ENCODE measurements at places on chromosomes 5 and 9.

GRCh38 chr5:142971303-142972013 lies 201.3 kb downstream of the ARHGAP26 start:
- DNase-seq, result no peak

DNA sequence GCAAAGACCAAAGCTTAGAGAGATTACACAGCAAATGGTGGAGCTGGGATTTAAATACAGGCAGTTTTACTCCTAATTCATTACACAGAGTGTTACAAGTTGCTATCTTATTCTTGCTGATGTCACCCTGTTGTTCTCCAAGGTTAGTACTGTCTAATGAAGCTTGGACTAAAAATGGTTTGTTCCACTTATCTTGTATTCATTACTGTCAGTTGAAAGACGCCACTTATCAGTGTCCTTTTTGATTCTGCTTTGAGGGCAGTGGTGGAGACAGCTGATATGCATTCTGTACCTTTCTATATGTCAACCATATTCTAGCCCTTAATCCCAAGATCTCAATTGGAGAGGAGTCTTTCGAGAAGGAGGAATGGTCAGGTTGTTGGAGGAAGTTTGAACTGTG lies 14.0 kb upstream of the DENND4C start:
- DNase-seq, result no peak

DNA sequence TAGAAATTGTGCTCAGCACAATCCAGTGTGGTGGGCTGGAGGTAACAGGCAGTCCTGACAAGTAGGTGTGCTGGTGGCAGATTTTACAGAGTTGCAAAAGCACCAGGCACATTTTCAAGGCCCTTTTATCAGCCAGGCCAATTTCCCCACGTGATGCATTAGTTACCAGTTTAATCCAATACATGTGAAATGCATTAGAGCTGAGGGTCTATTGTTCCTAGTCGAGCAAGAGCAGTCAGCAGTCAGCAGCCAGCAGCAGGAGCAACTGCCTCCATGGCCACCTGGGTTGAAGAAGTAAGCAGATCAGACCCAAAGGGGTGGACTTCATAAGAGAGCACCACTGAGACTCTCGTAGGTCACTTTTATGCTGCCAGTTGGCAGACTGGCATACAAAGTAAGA lies 76.7 kb downstream of the EPB41L4A start:
- no peak for DNase-seq

DNA sequence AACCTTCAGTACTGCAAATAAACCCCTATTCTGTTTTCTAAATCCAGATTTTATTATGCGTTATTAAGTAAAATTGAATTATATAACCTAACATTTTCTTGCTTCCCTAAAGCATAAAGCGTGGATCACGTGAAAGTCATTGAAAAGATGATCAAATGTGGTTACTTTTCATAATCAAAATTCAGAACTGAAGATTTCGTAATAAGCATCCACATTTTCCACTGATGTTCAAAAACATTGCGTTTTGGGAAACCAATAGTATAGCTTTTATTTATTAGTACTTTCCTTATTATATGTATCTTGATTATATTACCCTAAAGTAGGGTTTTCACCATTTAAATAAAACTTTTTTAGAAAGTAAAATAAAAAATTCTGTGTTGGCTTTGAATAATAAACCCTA lies 1.8 kb downstream of the SLF1 start:
- no peak for DNase-seq

- no peak for DNase-seq
Measured at GRCh38 chr5:14715481-14715880, 51.0 kb downstream of the OTULIN start.

DNA sequence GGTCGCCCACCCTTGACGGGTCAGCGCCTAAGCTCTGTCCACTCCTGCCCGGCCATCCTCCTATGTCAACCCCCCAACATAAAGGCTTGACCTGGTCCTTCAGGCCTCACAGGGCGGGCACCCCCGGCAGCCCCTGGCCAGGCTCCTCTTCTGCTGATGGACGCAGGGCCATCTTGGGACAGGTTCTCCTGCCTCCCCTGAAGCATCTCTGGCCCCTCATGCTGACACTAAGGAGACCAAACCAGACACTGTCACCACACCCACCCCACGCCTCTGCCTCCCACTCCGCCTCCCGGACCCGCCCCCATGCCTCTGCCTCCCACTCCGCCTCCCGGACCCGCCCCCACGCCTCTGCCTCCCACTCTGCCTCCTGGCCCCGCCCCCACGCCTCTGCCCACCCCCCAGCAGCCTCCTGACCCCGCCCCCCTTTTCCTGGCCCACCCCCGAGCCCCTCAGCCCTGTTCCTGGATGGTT lies 6.8 kb downstream of the OBP2A start:
- no peak for DNase-seq

- DNase-seq, result no peak
Measured at GRCh38 chr9:91465420-91465819, 41.8 kb upstream of the NFIL3 start.

Measured in T-helper 9 cell (primary cell).